ENCODE measurements at places on chromosomes 7 and 10.

DNA sequence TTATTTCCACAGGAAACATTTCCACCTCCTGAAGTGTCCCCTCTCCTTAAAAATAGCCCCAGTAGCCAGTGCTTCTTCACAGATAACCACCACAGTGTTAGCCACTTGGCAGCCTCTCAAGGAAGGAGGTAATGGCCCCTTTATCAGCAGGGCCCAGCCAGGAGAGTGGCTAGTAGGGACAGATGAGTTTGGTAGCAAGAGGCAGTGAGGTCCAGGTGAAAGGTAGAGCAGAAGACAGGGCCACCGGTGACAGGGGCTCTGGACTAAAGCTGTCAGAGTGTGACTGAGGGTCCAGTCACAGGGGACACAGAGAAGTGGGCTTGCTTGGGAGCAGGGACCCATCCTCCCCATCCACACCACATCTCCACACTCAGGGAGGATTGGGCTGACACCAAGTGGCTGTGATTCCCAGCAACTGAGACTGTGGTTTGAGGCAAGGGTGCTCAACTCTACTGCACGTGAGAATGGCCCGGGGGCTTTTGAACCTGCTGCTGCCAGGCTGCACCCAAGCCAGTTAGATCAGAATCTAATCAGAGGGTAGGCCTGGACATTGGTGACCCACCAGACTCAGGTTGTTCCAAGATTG is 52.2 kb downstream of the C10orf120 start:
- no peak for DNase-seq

- DNase-seq = no peak
These were observed 162.0 kb downstream of the KLF6 start for GRCh38 chr10:3622845-3623621.

GRCh38 chr10:47253651-47254375 is 46.2 kb upstream of the GDF10 start:
- peak; percentile 35 for DNase-seq

- DNase-seq = no peak
These were observed 22.4 kb downstream of the DPYSL4 start for GRCh38 chr10:132209130-132209529.

DNA sequence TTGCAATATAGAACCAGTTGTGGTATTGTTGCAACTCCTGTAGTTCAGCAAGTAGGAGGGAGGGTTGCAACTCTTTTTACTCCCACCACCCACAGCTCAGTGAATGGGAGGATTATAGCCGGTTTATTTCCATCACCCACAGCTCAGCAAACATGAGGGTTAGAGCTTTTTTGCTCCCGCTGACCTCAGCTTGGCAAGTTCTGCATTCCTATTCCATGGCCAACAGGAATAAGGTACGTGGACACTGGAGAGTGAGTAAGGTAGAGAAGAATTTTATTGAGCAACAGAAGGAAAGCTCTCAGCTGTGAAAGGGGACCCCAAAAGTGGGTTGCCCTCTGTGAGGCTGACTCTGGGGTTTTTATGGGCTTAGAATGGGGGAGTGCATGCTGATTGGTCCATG is 167.1 kb upstream of the SMIM30 start:
- DNase-seq = peak; percentile 7

DNA sequence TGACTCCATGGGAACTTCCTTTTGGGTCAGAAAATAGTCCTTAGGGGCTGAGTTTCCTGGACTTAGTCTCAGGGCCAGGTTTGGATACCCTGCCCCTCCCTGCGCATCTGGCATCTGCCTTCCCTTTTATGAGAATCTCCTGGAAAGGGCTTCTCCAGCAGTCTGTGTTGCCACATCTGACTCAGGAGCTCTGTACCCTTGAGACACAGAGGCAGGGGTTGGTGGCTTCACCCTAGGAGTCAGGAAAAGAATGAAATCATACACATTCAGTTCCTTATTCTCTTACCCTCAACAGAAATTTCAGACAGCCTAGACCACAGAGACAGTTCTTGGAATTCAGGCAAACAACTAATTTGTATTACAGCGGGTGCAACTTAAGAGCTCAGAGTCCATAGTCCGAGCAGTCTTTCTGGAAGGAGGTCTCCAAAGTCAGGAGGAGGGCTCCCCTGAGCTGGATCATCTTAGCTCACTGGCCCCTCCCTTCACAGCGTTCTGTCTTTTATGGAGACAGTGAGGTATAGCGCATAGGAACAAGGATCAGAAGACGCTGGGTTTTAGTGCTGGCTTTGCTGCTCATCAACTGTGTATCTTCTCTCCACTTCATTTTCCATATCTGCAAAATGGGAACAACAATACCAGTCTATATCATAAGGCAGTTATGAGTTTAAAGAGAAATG is 3.0 kb upstream of the PLAU start:
- peak; percentile 91 for DNase-seq

- no peak for DNase-seq
These were observed 251.2 kb upstream of the GRB10 start for GRCh38 chr7:51033727-51034520.

DNA sequence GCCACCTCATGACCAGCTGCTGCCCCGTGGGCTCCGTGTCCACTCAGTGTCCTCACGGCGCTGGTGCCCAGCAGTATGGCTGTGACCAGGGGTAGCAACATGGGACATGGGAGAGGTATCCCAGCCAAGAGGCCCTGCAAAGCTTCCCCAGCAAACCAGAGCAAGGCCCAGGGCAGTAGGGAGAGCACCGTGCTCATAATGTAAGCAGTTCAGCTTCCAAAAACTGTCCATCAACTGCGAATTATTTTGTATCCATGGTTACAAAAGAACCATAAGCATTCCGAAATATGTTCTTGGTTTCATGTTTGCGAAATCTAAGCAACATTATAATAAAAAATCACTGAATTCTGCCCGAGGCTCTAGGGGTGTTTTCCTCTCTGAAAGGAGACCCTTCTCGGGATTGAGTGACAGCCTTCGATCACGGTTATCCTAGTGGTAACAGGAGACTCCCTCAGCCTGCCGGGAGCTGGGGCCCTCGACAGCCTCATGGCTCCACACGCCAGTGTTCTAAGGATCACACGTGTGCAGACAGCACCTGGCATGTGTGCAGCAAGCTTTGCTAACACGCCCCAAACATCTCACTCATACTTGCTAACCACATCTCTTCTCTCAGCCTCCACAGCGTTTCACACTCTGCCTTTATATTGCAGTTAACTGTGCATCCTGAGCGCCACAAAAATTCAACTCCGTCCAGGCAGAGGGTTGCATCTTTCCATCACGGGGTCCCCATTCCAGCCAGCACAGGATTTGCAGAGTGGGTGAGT is 117.6 kb downstream of the DIP2C start:
- peak; percentile 31 for DNase-seq

DNA sequence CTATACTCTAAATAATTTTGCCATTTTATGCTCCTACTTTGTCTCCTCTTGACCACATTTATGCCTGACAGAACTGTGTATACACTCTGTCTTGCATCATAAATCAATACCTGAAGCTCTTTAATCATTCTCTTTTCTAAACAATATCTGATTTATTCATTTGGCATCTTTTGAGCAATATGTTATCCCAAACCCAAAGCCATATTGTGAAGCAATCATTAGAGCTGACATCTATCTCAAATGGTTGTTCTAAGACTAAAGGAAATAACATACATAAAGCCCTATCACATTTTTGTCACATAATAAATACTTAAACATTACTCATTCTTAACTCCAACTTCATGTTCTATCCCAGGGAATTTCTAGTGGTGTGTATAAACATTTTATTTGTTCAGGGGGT is 717.6 kb downstream of the SORCS1 start:
- no peak for DNase-seq

GRCh38 chr10:120052964-120053702 is 160.6 kb downstream of the SEC23IP start:
- no peak for DNase-seq

- DNase-seq = no peak
These were observed 688 bp upstream of the FOXL3 start for GRCh38 chr7:289209-289755.

DNA sequence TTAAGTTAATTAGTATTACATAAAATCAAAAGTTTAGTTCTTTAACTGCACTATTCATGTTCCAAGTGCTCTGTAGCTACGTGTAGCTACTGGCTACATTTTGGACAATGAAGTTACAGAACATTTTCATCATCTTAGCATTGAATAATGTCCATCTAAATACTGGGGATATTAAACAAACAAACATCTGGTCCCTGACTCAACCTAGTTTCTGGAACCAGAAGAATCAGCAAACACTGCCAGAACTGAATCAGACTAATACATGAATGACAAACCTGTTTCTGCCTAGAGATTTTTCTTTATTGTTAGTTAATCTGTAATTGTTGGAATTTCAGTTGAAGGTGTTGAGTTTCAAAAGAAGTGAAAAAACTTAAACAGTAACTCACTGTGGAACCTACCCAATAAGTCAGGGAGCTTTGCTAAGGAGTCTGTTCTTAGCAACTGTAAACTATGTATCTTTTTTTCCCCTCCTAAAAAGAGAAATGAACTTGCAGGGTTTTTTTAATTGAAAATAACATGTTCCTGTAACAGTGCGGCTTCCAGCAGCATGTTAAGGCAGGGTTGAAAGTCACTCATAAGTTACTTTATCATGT is 58.3 kb downstream of the CDK13 start:
- peak; percentile 87 for DNase-seq

- peak; percentile 30 for DNase-seq
These were observed 16.7 kb downstream of the SEC31B start for GRCh38 chr10:100502926-100503494.

- no peak for DNase-seq
These were observed 1283.3 kb downstream of the TYW1 start for GRCh38 chr7:68279827-68280400.

DNA sequence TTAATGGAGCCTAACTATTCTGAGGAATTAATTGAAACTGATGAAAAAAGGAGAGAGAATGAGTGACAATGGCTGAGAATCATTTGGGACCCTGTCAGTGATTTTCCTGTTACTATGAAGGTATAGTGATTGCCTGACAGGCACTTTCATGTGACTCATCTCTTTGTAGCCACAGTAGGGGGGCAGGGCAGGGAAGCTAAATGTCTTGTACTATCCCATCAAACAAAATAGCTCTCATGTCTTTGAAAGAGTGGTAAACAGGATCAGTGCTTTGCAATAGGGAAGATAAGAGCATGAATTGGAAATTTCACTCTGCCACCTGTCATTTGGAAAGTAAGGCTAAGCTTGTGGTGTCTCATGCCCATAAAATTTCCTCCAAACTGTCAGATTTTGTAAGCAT is 94.5 kb upstream of the GSDME start:
- DNase-seq = peak; percentile 35

- DNase-seq = no peak
These were observed 9.2 kb upstream of the SFRP5 start for GRCh38 chr10:97780841-97781617.

GRCh38 chr7:2019461-2019710 is 213.4 kb downstream of the MAD1L1 start:
- DNase-seq = no peak

DNA sequence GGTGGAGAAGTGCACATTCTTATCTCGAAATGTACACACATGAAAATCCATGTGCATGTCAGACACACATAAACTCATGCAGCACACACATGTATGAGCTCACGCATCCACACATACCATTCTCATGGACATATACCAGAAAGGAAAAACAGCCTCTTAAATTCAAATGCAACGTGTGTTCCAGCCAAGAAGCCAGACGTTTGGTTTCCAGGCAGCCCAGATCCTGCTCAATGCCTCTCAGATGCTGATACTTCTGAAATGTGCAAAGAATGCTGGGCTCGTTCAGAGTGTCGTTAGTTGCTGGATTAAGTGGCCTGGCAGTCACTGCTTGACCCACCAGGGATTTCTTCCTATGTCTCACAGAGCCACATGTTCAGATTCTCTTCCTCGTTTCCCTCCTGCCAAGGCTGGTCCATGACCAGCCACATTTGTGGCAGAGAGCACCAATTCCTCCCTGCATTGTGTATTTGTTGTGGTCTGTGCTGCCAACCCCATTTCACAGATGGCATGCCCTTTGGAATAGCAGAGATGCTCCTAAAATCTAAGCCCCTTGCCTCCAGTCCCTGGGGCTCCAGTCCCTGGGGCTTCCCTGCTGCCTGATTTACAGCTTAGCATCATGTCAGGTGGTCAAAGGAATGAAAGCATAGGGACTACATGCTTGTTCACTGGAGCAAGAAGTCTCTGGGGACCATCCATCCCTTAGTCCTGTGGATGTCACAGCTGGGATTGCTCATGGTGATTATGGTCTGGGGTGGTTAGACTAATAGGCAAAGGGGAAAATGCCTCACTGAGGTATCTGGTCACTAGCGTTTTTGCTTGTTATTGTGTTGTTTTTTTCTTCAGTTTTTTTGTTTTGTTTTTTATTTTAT is 426.6 kb downstream of the PLXNA4 start:
- no peak for DNase-seq

GRCh38 chr7:139500770-139501138 is 17.3 kb upstream of the KLRG2 start:
- no peak for DNase-seq

DNA sequence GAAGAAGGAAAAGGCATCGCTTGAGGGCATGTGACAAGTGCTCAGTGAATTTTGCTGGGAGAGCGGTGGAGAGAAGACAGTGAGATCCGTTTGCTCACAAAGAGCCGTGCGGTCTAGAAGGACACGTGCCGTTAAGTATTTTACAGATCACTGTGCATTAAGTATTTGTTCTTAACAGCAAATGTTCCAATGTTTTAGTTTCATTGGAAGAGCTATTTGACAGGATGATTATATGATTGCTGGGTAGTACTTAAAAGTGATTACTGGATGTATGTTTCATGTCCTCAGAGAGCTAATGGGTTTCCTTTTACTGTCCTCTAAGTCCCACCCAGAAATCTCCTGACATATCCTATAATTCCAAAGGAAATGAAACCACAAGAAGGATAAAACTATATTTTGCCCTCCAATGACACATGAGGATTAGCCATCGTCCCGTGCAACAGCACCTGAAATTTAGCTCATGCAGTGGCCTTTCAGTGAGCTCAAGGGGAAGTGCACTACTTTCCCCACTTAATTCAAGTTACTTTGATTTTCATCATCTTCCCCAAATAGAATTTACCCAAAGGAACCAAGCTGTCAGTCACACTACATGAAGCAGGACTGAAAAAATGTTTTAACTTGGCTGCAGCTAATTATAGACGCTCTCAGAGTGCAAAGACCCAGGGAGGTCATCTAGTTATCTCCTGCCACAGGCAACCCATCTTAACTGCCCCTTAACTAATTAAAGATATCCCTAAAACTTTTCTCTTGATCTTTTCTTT is 80.3 kb downstream of the KLF6 start:
- DNase-seq = no peak

DNA sequence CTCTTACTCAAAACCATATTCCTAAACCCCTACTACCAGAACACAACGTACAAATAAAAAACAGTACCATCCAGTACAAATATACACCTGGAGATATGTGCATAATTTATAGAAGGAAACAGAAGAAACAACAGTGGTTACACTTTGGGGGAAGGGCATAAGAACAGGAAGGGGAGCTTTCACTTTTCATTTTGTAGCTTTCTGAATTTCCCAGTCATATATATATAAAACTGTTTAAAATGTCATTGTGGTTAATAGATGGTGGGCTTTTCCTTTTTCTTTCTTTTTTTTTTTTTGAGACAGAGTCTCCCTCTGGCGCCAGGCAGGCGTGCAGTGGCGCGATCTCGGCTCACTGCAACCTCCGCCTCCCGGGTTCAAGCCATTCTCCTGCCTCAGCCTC is 47.2 kb downstream of the MALSU1 start:
- no peak for DNase-seq

- DNase-seq = no peak
These were observed 445 bp downstream of the PPA1 start for GRCh38 chr10:70232859-70233108.

Data from fibroblast of mammary gland (primary cell).